Right hindlimb (tissue), 1 donor: ENCODE measurements at places on chromosomes 11 and 22.

DNA sequence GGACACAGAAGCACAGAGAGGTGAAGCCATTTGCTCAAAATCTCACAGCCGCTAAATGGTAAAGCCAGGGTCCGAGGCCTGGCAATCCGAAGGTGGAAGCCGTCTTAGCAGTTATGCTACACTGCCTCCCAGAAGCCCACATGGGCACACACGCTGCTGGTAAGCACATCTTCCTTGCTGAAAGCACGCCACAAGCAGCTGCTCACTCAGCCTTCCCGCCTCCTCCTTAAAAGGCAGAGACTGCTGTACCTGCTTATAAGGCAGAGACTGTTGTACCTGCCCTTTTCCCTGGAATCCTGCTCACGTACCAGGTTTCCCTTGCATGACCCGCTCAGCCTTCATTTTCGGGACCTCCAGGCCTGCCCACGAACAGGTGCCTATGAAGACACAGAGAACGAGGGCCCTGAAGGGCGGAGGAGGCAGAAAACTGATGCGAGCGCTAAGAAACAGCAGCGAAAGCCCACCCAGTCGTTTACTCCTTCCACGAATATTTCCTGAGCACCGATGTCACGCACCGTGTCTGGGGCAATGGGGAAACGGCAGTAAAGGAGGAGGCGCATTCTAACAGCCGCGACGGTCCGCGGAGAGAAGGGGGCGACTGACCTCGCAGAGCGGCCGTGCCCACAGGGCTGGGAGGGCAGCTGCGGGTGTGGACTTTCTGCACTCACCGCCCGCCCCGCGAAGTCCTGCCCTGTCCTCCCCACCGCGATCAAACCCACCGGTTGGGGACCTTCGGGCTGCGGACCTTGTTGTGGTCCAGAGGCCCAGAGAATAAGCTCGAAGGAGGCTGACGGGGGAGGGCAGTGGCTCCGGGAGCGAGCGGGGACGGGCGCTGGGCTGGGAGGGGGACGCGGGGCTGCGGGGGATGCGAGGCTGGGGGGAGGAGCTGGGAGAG, 13.0 kb downstream of the SPATA19 start:
- no peak for DNase-seq

- peak; percentile 13 for DNase-seq
Measured at GRCh38 chr11:69926376-69927050, 107.3 kb upstream of the FGF3 start.

DNA sequence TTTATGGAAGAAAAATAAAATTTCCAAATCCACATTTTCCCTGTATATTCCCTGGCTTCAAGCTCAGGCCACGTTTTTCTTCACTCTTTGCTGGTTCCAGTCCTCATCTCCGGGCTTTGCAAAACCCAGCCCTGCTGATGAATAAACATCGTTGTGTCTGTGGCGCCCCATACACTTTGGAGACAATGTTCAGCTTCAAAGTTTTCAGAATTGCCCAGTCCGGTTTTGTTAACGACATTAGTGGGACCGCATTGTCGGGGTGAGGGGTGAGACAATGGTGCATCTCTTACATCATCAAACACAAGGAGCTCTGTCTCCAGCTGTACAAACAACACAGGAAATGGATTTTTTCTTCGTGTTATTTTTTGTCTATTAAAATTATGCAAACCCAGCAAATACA, 53.4 kb upstream of the HTATIP2 start:
- DNase-seq: no peak

GRCh38 chr11:120432056-120433018, 79.2 kb upstream of the GRIK4 start:
- DNase-seq: peak; percentile 23

DNA sequence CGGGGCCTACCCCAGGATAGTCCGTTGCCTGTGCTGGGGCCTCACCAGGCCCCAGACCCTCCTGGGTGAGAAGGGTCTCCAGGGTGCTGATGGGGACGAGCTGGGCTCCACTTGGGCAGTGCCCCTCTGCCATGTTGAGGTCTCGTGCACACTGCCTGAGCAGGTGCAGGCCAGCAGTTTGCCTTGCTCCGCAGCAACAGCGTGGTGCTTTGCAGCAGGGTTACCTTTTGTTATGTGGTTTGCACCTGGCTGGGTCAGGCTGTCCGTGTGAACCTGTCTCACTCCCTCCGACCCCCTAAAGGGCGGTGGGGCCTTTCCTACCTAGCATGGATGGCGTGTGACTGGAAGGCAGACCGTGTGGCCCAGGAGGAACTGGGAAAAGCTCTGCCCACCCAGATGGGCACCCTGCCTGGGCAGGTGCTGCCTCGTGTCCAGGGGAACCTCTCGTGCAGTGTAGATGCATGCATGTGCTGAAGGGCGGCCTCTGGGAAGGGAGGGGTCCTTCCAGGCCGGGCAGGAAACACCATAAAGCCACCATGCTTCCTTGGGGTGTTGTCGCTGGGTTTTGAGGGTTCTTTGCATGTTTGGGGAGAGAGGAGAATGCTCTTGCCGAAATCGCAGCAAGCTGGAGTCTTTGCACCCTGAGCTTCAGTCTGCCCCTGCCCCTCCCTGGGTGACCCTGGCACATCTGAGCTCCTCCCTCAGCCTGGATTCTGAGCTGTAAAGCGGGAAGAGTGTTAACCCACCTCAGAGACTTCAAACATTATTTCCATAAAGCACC, 75.4 kb upstream of the PPARA start:
- peak; percentile 15 for DNase-seq

DNA sequence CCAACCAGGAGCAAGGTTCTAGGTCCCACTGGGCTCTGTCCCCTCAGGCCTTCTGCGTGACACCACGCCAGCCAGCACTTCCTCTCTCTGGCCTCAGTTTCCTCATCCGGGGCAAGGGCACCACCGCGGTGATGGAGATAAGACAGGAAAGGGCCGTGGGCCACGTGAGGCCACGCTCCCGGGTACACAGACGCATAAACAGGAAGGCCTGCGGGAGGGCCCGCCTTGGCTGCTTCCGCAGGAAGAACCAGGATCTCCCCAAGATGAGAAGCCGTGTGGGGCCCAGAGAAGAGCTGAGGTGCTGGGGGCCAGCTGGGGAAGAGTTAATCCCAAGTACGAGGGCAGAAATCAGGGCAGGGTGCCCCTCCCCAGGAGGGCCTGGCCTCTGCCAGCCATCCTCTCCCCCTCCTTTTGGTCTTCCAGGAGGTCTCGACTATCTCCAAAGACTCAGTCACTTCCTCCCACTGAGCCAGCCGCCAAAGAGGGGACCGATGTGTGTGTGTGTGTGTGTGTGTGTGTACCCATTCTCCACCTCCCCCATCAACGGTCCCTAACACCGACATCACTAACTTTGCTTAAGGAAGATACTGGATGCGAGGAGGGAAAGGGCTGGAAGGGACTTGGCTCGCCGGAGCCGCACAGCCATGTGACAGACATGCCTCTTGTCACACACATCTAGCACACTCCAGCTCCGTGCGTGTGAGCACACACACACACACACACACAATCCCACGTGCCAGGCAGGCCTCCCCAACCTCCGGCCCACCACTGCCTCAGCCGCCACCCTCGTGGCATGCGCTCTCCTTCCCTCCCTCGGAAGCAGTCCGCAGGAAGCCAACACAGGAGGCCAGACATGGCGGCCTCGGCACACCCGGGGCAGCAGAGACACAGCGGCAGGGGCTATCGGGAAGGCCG, 1.4 kb downstream of the MFNG start:
- no peak for DNase-seq

DNA sequence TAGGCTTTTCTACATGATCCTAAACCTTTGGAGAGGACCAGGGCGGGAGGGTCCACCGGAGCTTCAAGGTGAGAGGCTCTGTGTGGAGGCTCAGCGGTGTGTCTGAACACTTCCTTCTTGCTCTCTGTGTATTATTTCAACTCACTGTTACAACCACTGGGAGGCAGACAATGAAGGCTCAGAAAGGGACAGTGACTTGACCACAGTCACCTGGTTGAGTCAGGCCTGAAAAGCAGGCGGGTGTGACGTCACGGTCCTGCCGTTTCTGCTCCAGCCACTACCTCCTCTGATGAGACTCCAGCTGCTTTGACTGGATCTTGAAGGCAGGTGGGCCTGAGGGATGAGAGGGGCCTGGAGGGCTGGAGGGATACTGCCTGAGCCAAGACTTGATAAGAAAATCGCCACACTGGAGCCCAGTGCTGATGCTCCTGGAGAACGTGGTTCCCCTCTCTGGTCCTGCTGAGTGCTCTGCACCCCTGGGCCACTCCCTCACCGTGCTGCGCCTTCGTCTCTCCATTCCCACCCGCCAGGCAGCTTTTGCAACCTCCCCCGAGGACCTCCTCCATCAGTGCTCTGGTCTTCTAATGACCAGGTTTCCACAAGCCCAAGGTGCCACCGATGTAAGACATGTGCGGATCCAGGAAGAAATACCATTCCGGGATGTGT, 27.9 kb downstream of the KCNC1 start:
- DNase-seq: no peak

DNA sequence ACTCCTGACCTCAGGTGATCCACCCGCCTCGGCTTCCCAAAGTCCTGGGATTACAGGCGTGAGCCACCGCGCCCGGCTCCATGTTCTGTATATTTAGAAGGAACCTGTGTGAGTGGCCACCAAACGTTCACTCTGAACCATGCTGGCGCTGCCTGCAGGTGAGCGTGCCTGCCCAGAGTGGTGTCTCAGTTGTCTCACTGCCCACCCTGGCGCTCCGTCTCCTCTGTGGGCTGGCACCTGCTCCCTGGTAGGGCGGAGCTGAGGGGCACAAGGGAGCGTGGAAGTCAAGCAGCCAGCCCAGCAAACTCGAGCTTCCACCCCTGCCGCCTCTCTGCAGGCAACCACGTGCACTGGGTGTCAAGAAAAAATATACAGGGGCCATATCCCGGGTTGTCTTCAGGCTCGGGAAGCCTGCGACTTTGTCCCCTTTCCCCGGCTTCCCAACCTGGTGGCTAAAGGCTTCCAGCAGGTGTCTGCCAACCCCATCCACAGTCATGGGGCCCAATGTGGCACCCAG, 16.7 kb downstream of the TXN2 start:
- DNase-seq: no peak

GRCh38 chr11:70331901-70332300, 61.4 kb downstream of the PPFIA1 start:
- DNase-seq: no peak

GRCh38 chr22:46323162-46323561, 12.4 kb upstream of the TRMU start:
- DNase-seq: no peak

DNA sequence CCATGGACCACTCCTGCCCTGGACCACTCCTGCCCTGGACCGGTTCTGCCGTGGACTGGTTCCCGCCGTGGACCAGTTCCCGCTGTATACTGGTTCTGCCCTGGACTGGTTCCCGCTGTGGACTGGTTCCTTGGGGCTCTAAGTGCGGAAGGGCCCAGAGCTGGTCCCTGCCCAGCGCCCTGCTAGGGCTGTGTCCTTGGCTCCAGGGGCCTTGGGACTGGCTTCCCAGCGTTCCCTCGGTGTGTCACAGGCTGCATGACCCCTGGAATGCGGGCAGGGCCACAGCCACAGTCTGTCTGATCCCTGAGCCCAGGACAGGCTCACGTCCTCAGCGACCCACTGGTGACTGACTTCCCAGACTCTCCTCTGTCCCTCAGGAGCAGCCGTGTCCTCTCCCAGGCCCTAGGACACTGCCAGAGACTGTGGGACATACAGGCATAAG, 412.2 kb downstream of the TBC1D22A start:
- DNase-seq: no peak

- DNase-seq: no peak
Measured at GRCh38 chr11:104089481-104089880, 53.0 kb downstream of the DDI1 start.

DNA sequence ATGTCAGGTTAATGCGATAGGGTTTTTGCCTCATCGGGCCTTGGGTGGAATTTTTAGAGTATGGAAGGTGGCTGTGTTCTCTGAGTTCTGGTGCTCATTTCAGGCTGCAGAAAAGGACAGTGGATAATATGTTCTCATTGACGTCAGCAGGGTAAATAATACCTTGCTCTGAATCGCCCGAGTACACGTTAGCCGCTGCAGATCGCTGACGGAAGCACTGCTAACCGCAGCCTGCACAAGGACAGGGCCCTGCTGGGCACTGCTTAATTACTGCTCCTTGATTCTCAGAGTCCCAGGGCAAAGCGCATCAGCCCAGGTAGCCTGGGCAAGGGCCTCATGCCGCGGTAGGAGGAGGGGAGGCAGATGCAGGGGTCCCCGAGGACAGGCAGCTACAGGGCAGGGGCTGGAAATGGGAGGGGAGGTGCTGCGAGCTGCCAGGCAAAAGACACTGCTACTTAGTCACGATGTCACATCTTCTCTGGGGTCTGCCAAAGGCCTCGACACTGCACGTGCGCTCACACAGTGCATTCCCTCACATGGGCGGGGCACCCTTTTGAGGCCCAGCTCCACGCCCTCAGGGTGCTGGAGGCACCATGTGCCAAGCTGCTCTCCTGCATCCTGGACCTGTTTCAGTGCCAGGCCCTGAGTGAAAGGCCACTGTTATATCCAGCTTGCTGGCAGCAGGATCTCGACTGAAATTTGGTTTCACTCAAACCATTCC, 35.2 kb downstream of the PPP2R1B start:
- DNase-seq: peak; percentile 46

DNA sequence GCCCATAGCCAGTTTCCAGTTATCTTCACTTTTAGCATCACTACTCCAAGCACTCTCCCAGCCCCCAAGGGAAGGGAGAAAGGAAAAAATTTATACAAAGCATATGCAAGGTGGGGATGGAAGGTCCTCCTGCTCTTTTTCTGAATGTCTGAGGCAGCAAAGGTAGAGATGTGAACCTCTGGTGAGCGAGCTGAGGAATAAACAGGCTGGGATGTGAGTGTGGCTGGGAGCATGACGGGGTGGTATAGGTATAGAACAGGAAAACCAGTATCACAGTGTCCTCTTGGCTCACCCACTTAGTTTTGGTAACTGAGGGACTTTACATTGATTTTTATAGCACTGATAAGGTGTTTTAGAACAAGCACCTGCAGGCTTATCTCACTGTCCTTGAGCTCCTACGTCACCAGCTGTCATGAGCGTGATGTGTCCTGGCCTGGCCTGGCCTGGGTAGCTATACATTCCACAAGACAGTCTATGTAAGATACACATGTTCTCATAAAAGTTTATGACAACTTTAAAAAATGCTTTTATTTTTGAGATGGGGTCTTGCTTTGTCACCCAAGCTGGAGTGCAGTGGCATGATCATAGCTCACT, 10.3 kb upstream of the POLD3 start:
- no peak for DNase-seq

- DNase-seq: no peak
Measured at GRCh38 chr11:37322333-37323194, 724.5 kb upstream of the RAG2 start.

DNA sequence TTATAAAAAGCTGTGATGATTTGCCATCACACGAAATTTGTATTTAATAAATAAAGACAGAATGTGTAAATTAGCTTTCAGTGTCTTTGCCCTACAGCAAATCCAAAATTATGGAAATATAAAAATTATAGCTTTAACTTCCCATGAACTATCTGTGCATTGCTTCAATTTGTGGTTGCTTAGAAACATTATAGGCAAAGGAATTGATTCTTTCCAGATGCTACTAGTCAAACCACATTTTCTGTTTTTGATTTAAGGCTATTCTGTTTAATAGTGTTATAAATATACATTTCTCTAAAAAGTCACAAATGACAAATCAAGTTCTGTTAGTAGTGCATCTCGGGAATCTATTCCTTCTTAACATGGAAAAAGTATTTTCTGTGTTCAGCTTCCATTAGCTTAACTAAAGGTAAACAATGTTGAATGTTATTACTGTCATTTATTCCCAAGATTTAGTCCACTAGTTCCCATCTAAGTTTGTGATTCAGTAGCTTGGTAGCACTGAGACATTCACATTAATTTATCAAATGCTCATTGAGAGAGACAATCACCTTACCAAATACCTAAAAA, 1086.3 kb upstream of the CCDC90B start:
- no peak for DNase-seq
